Stomach (tissue), 19 donors: ENCODE measurements at places on chromosomes 4 and X. TPM values are rescaled to one million over a fixed set of nuclear protein-coding genes. Genes with fewer than 3 reads are reported as not detected.

DNA sequence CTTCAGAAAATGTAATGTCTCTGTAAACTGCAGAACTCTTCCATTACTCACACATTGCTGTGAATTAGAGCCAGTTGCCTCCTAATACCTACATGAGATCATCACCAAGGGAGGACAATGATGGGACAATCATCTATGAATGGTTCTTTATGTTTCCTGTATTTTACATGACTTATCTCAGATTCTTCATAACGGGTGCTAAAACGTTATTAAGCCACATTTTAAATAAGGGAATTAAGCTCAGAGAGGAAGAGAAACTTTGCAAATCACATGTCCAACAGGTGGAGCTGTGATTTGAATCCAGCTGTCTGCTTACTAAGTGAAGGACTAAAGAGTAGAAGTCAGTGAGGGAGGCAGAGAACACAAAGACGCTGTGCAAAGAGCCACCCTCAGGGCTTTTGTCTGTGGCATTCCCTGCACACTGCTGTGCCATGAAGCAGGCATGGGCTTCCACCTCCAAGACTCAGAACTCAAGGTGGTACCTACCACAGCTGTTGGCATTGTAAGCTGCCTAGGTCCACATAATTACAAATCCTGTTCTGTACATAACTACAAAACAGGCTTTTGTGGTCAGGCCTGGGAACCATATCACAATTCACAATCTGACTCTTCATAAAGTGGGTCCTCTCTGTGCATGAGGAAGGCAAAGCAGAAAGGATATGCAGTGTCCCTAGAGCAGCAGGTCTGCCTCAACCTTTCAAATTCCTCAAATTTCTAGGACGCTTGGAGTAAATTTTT, 12.8 kb downstream of the TBC1D9 start:
- peaks cover 18% of the 10 kb centered on the region for H3K4me1 ChIP-seq
- H3K27ac ChIP-seq = peak overlapping the region; percentile 21
- H3K4me3 ChIP-seq = no peak overlapping the region
- H3K36me3 ChIP-seq = no peaks in the 10 kb centered on the region
- DNase-seq = peak; percentile 65

DNA sequence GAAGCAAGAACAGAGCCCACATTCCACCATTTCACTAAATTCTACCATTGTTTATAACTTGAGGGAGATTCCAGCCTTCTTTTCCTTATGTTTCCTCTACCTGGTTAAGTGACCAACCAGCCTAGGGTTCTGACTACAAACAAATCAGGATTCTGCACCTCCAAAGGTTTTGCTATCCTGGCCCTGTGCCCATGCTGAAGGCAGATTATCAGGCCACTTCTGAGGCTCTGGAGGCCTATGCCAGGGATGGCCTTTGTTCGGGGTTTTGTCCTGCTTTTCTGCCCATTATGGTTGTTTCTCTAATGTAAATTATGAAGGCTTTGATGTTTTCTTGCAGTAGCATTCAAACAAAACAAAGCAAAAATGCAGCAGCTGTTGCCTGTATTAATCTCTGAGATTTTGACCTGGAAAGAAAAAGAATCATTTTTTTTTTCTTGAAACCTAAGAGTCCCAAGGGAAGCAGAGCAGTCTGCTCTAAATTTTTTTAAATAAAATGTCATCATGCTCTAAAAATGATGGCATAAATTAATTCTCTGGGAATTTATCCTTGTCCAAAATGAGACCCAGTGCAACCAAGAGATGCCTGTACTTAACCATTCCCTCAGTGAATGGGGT, 55.6 kb downstream of the RNF150 start:
- no peak for DNase-seq
- no peaks in the 10 kb centered on the region for H3K36me3 ChIP-seq
- H3K4me3 ChIP-seq = no peak overlapping the region

GRCh38 chr4:76296286-76296820, 10.2 kb upstream of the STBD1 start:
- no peak overlapping the region for H3K4me3 ChIP-seq
- no peaks in the 10 kb centered on the region for H3K4me1 ChIP-seq
- no peak overlapping the region for H3K27ac ChIP-seq
- no peaks in the 10 kb centered on the region for H3K27me3 ChIP-seq
- H3K36me3 ChIP-seq = no peaks in the 10 kb centered on the region
- DNase-seq = no peak

The SHOX gene
- not detected for total RNA-seq

DNA sequence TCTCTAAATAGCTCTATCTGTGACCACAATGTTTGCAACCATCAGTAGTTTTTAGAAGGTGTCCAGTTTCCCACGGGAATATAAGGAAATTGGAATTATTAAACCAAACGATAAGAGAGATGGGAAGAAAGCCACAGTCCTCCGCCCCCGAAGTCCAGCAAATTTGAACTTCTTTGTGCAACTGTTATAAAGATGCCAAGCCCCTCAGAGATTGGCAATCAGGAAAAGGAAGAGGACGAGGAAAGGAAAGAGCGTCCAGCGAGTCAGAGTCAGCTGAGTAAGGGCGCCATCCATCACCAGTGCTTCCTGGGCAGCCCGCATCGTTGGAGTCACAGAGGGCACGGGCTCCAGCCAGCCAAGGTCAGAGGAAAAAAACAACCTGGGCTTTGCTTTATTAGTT, 35.7 kb downstream of the LDB2 start:
- DNase-seq = no peak
- no peak overlapping the region for H3K4me3 ChIP-seq
- H3K4me1 ChIP-seq = peaks cover 24% of the 10 kb centered on the region
- no peaks in the 10 kb centered on the region for H3K27me3 ChIP-seq

The CXCL13 gene
- not detected for total RNA-seq

The SYP gene
- 1.6 TPM for total RNA-seq

The RAB39B gene
- 0.29 TPM for total RNA-seq

DNA sequence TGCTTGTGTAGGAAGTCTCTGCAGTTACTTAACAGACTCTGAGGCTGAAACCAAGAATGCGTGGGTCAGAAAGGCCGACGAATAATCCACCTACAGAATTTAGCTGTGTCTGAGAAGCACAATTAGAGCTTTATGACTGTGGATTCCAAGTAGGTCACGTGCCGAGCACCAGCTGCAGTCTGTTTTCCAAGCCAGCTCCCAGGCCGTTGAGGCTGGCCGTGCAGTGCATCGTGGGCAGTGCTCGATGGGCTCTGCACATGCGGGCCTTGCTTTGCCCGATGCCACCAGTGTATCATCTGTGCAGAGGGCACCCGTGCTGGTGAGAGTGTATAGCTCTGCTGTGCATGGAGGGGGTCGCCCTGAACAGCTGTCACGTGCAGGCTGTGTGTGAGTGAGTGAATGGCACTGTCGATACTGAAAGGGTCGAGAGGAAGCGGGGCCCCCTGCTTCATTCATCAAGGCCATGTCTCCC, 67.5 kb upstream of the CLDN34 start:
- H3K27ac ChIP-seq = no peak overlapping the region
- H3K4me1 ChIP-seq = peaks cover 4% of the 10 kb centered on the region
- H3K36me3 ChIP-seq = no peaks in the 10 kb centered on the region
- H3K27me3 ChIP-seq = no peaks in the 10 kb centered on the region
- H3K4me3 ChIP-seq = no peak overlapping the region
- no peak for DNase-seq

DNA sequence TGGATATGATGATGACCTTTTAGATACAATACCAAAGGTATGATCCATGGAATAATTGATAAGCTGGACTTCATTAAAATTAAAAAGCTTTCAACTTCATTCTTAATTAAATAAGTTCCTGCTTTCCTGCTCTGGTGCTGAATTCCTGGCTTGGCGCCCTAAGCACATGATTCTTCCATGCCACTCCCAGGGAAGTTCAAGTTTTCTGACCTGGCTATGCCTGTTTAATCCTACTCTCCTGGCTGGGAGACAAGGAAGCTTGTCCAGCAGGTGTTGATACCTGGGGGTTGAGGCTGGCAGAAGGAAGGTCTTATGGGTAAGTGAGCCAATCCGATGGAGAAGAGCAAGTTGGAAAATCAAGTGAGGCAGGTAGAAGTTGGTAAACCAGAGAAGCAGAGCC, 24.3 kb downstream of the XKRX start:
- no peak for DNase-seq
- H3K4me3 ChIP-seq = no peak overlapping the region
- no peaks in the 10 kb centered on the region for H3K27me3 ChIP-seq
